ENCODE measurements at places on chromosomes 6 and 20.
A peak's percentile ranks its signal among the peaks of the same experiment; 100 is the strongest.

GRCh38 chr6:44061375-44062104, 65.7 kb downstream of the MRPL14 start:
- DNase-seq = peak; percentile 75

DNA sequence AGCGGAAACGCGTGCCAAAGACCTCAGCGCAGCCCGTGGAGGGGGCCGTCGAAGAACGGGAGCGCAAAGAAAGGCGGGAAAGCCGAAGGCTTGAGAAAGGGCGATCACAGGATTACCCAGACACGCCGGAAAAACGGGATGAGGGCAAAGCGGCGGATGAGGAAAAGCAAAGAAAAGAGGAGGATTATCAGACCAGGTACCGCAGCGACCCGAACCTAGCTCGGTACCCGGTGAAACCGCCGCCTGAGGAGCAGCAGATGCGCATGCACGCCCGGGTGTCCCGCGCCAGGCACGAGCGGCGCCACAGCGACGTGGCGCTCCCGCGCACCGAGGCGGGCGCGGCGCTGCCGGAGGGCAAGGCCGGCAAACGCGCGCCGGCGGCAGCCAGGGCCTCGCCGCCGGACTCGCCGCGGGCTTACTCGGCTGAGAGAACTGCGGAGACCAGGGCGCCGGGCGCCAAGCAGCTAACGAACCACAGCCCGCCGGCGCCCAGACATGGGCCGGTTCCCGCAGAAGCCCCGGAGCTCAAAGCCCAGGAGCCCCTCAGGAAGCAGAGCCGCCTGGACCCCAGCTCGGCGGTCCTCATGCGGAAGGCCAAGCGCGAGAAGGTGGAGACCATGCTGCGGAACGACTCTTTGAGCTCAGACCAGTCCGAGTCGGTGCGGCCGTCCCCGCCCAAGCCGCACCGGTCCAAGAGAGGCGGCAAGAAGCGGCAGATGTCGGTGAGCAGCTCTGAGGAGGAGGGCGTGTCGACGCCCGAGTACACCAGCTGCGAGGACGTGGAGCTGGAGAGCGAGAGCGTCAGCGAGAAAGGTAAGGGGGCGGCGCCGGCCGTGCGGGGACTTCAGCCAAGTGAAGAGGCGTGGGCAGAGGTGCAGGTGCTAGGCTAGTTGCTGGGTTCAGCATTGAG, 296.2 kb downstream of the RIMS1 start:
- DNase-seq = peak; percentile 21

- DNase-seq = no peak
Measured at GRCh38 chr6:92271091-92271490, 1148.3 kb downstream of the EPHA7 start.

- DNase-seq = peak; percentile 88
Measured at GRCh38 chr6:34657307-34657978, 39.1 kb downstream of the ILRUN start.

DNA sequence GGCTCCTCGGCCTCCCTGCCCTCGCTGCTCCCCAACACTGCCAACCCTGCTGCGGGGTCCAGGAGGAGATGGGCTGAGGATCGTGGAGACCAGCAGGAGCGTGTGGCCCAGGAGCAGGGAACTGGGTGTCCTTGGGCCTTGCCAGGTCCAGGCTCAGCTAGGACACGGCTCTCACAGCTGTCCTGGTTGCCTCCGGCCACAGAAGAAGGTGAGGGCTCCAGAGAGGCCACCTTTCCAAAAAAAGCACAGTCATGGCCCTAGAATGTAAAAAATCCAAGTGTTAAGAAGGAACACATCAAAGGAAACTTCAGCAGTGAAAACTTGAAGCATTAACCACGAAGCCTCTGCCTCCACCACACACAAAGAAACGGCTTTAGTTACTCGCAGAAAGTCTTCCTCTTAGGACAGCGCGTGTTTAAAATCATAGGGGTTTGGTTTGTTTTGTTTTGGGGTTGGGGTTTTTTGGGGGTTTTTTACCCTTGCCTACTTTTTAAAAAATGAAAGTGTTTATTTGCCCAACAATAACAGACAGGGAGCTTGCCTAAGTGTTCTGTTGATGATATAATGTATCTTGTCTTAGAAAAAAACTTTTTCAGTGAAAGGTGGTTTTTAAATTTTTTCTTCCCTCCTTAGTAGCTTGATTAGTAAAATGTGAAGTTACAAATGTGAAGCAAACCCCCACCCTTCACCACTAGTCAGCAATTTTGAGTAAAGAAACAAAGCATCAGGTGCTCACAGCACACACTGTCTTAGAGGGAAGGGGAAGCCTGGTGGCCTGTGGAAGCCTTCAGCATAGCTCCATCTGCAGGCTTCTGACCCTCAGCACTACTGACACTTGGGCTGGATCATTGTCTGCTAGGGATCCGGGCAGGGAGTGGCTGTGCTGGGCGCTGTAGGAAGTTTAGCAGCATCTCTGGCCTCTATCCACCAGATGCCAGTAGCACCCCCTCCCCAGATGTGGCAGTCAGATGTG, 60.0 kb downstream of the PTPN1 start:
- DNase-seq = peak; percentile 43

- DNase-seq = no peak
Measured at GRCh38 chr20:36645353-36645752, 643 bp downstream of the SLA2 start.

DNA sequence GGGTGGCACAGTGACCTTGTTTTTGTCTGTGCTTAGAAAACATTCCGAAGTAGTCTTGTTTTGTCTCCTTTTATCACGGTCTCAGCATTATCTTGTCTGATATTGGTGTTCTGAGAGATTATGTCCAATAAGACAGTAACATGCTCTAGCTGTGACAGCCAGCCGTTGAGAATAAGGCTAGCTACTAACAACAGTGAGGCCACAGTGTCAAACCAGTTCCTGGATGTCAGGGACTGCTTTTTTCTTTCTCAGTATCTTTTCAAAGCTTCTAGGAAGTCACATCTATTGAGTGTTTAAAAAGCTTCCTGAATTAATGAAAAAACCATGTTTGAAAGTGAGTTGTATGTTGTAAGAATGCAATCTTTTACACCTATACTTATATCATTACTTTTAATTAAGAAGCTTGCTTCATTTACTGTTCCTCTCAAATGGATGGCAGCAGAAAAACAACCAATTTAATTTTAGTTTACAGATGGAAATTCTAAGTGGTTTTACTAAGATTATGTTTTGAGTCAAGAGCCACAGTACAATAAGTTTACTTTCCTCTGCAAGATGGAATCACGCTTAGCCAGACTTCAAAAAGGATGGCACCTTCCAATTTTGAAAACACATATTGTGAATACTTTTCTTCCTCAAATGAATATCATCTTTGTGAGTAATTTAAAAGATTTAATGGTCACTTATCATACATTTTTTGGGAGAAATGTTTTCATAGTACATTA, 53.1 kb downstream of the MAP3K7 start:
- no peak for DNase-seq

GRCh38 chr6:40804905-40805304, 217.7 kb upstream of the LRFN2 start:
- DNase-seq = no peak

DNA sequence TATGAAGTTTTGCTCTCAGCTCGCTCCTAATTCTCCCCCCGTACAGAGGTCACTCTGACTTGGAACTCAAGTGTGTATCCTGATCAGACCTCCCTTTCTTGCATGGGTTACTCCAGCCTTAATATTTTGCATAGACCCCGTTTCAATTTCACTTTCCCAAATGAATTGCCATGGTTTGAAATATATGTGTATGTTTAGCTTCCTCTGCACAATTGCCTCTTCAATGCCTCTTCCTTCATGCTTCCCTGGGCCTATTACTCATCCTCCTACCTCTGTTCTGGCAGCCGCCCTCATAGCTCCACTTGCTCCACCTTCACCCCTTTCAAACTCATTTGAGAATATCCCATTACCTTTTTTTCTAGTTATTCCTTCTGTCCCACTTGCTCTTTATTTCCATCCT, 90.0 kb upstream of the SAMD5 start:
- no peak for DNase-seq

All from EH (cell line).